AG20443 (cell line): ENCODE measurements at places on chromosomes 12 and 14.

GRCh38 chr14:39860596-39861228, 428.5 kb upstream of the FBXO33 start:
- no peak for DNase-seq

GRCh38 chr14:45972416-45972815, 679.2 kb downstream of the RPL10L start:
- no peak for DNase-seq

DNA sequence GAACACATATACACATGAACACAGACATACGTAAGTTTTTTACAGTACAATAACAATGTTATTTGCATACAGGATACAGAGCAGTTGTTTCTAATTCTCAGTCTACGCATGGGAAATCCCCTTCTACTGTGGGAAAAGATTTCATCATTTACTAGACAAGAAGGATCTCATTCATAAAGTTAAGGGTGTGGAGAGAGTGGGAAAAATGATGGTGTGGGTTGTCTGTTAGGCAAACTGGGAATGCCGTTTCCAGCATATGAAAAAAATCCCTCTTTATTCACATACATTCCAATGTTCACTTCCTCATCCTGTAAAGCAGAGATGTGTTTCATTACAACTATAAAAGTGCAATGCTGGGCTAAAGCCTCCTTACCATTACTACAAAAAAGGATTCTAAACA, 120.9 kb downstream of the SINHCAF start:
- no peak for DNase-seq

- no peak for DNase-seq
These were observed 216.1 kb downstream of the PPM1H start for GRCh38 chr12:62718762-62719426.

DNA sequence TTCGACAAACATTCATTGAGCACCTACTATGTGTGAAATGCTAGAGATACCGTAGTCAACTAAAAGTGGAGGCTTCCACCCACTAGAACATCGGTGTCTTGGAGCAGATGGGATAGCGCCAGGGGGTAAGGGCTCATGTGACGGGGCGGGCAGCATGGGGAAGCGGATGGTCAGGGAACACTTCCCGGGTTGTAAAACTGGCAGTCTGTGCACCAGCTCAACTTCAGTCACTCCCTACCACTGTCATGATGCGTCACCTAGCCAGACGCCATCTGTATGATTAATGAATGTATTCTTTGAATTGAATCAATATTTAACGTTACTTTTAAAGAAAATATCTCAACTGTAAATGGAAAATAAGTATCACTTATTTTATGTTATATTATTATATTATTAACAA, 93.5 kb downstream of the PIWIL1 start:
- DNase-seq, result no peak

- peak; percentile 73 for DNase-seq
These were observed 52.2 kb downstream of the GOLGA5 start for GRCh38 chr14:92846162-92846897.

- no peak for DNase-seq
These were observed 145.8 kb downstream of the TSPAN9 start for GRCh38 chr12:3222979-3223378.

DNA sequence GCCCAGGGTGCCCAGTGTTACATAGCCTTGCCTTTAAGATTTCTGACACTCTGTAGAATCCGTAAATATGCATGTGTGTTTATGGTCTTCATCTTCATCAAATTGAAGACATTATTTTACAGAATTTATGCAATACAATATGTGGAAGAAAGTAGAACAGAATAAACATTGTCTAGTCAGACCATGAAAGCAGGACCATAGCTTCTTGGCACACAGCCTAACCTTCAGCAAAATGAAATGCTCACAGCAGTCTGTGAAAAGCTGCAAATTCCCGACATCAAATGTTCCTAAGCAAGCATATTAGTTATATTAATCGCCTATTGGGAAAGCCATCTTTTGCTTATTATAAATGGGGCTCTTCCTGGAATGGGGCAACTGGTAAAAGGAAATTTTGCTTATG, 111.3 kb upstream of the GARIN2 start:
- DNase-seq, result no peak

- DNase-seq, result no peak
These were observed 12.1 kb downstream of the C14orf132 start for GRCh38 chr14:96051231-96051630.

- no peak for DNase-seq
These were observed 5.1 kb downstream of the ZCRB1 start for GRCh38 chr12:42320796-42321195.

GRCh38 chr12:42987216-42987650, 397.7 kb upstream of the PRICKLE1 start:
- no peak for DNase-seq

GRCh38 chr12:6647083-6647604, at the start of gene ACRBP:
Gene ACRBP (minus strand): TSS chr12:6647432. CDS start chr12:6647366, 66 bp downstream.
- peak; percentile 91 for DNase-seq

GRCh38 chr12:53097564-53098353, at the start of gene IGFBP6:
Gene IGFBP6 (plus strand): TSS chr12:53097667. CDS start chr12:53097718, 51 bp downstream.
- DNase-seq, result peak; percentile 67

GRCh38 chr14:68628605-68629310, 164.1 kb downstream of the ZFP36L1 start:
- no peak for DNase-seq

DNA sequence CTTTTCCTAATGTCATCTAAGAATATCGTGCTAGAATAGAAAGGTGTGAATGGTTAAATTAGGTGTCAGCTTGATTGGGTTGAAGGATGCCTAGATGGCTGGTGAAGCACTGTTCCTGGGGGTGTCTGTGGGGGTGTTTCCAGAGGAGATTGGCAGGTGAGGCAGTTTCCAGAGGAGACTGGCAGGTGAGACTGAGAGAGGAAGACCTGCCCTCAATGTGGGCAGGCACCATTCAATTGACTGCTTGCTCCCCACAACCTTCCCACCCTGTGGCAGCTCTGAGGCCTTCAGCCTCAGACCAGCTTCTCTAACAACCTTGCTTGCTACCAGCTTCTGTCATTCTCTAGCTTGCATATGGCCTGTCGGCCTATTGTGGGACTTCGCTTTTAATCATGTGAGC, 9.2 kb downstream of the RNASE9 start:
- DNase-seq, result no peak

DNA sequence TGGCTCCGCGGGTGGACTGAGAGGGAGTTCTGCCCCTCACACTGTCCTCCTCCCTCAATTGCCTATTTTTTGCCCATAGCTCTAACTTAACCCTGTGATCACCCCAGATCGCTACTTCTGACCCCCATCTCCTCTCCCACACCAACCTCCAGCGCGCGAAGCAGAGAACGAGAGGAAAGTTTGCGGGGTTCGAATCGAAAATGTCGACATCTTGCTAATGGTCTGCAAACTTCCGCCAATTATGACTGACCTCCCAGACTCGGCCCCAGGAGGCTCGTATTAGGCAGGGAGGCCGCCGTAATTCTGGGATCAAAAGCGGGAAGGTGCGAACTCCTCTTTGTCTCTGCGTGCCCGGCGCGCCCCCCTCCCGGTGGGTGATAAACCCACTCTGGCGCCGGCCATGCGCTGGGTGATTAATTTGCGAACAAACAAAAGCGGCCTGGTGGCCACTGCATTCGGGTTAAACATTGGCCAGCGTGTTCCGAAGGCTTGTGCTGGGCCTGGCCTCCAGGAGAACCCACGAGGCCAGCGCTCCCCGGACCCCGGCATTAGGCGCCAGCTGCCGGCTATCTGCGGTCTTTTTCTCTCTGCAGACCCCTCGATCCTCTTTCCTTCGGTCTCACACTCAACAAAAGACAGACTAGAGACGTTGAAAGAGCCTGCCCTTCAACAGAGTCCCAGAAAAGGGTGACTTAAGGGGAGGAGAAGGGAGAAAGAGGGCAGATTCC, 3.0 kb upstream of the TBX3 start:
- no peak for DNase-seq

GRCh38 chr14:73851000-73851399, 631 bp upstream of the PTGR2 start:
- peak; percentile 13 for DNase-seq

DNA sequence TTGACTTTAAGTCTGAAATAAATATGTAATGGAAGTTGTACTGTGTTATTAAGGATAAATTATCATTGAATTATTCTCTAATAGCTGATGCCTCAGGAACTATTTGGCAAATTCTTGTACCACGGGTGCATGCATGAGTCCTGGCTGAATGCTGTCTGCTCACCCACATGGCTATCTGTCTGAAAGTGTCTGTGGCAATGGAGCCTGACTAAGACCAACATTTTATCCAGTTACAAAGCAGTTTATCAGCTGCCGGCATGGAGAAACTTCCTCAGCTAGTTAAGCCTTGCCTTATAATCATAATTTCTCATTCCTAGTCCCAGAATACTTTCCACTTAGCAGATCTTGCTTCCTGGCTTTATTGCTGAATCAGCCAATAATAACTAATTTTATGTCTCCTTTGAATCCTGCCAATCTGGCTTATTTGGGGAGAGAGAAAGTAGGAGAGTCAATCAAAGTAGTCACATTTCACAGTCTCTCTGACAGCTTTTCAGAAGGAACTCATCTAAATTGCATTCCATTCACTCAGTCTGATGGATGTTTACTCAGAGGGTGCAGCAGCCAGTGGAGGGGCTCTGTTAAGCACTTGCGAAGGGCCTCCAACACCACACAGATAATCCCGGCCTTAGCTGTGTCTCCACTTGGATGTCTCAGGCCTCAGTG, 280.6 kb upstream of the CLEC14A start:
- DNase-seq, result peak; percentile 52

DNA sequence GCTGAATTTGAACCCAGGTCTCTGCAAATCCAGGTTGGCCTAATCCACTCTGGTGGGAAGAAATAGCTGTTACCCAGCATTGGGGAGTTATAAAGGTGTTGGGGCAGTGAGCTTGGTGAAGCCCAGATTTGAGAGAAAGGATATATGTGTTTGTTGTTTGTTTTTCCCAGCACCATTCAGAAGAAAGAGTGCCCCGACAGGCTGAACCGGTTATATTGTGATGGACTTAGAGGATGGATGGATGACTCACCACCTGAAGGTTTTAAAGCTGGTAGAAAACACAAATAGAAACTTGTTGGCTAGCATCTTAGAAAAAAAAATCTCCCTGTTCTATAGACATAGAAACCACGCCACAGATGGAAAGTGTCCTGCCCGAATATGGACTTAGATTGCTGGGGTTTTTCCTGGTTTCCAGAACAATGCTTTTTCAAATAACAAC, 404.6 kb downstream of the MED13L start:
- DNase-seq, result no peak

DNA sequence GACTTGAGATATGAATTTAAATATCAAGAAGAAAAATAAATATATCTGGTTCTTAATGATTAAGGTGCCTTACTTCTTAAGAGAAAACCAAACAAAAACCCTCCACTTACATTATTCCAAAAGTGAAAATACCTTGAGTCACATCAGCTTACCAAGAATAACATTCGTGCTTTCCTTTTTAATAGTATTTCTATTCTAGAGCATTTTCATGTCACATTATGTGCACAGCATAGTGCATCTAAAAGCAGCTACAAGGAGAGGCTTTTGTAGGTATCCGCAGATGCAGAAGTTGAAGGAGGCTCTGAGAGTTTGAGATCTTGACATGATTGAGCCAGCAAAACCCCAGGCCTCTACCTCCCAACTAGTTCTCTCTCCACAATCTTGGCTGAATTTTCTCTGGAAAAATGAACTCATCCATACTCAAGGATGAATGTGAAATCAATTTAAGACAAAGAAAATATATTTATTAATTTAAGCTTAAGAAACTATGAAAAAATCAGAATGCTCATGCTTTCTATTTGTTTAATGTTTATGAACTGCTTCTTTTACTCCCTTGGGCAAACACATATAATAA, 275.0 kb downstream of the AKAP6 start:
- DNase-seq, result no peak

GRCh38 chr14:34851395-34851794, 23.8 kb downstream of the BAZ1A start:
- DNase-seq, result peak; percentile 77

- DNase-seq, result peak; percentile 89
These were observed 129.3 kb upstream of the RASSF8 start for GRCh38 chr12:25829192-25829591.

DNA sequence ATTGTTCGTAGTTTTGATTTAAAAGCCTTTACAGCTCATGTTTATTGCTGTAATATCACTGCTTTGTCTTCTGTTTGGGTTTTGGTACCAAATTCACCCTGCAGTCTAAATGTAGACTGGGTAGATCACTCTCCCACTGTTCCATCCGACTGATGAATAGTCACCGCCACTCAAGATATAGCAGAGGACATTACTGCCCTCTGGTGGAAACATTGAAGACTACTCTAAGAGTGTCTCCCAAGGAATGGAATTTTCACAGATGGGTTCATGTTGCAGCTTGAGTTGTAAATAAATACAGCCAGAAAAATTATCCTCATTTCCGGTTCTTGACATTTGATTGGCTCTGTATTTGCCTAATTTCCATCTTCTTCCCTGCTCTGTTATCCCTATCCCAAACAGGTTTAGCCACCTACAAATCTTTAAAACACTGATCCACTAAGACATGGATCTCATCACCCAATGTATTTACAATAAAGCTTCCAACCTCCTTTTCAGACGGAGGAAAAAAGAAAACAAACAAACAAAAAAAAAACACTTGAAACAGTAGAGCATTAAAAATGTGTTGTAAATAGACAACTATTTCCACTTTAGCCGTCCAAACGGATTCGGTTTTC, 198.3 kb upstream of the CPNE8 start:
- DNase-seq, result peak; percentile 77

DNA sequence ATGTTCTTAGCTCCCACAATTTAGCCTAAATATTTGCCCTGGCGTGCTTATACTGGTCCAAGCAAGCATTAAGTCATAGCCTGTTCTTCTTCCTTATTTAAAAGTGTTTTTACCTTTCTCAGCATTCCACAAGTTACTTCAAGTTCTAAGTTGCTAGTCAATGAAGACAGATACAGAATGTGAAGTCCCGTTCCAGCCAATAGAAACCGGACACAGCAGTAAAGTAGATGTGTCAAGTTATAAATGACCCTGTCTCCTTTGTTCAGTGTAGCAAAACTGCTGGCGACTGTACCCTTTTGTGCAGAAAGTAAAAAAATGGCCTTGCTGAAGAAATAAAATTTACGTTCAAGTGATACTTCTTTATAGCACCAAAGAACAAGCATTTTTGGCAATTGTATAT, 3.9 kb downstream of the SNAPC1 start:
- DNase-seq, result no peak

DNA sequence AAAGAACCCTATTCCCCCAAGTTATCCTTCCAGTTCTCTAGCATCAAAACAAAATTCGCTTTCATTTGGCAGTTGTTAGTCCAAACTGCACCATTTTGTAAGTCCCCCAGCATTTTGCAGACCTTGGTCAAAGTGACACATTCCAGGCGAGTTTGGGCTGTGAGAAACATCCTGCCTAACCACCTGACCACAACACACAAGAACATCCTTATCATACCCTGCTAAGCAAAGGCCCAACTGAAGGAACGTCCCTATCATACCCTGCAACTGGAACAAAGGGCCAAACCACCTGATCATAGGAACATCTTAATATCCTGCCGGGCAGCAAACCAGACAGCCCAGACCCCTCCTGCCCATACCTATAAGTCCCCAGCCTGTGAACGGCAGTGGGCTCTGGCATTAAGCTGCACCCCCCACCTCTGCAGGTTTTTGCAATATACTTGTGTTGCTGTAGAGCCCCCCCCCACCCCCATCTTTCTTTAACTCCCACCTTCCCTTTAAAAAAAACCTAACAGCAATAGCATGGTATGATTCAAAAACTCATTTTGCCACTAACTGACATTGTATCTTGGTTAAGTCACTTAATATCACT, 2.7 kb downstream of the PCNX4 start:
- DNase-seq, result peak; percentile 16
